Immature natural killer cell (primary cell): ENCODE measurements at places on chromosomes 4 and X.

DNA sequence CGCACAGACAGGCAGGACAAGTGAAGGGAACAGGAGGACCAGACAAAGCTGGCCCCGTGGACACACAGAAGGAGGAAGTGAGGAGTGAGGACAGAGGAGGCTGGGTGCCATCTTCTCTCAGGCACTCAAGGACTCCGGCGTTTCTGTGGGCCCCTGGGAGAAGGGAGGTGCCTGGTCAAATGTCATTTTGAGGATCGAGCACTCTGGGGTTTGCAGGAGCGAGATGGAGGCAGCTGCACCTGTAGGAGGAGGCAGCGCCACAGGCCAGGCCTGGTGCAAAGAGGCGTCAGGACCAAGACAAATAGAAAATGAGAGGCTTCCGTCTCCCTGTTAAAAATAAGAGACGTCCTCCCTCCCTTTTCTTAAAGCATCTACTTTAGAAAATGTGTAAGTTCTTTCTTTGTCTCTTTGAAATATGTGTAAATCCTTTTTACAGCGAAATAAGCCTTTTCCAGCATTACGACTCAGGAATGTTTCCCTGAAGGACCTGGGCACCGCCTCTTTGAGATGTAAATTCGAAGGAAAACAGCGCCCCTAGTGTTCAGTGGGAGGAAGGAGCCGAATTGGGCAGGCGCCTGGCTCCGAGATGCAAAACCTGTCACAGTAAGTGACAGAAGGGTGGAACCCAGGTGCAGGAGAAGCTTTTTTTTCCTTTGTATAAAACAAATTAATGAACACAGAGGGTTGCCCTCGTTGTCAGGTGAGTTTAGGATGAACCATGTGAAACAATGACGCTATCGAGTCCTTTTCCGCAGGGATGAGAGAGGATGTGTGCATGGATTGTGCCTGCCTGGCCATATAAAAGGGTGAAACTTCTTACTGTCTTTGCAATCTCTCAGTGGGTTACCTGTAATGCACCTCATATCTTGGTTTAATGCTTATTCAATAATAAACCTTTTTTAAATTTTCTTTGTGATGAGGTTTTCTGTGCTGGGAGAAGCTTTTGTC, 1.4 kb upstream of the C4orf50 start:
- no peak for DNase-seq

- no peak for DNase-seq
These were observed 13.7 kb upstream of the SMIM20 start for GRCh38 chr4:25900310-25900709.

DNA sequence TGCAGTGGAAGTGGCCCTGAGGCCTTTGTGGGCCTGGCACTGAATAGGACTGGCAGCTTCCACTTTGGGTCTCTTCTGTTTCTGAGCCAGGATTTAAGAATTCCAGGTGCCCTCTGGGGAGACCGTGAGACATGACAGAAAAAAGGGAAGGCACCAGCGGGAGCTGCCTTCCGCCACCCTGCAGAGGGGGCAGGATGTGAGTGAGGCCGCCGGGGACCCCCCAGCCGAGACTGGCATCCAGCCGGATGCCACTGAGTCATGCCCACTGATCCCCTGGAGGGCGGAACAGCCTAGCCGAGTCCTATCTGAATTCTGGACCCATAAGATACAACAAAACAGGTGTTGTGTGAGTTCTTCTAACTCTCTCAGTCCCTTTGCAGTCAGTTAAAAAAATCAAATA, 41.3 kb downstream of the C4orf50 start:
- DNase-seq = no peak

DNA sequence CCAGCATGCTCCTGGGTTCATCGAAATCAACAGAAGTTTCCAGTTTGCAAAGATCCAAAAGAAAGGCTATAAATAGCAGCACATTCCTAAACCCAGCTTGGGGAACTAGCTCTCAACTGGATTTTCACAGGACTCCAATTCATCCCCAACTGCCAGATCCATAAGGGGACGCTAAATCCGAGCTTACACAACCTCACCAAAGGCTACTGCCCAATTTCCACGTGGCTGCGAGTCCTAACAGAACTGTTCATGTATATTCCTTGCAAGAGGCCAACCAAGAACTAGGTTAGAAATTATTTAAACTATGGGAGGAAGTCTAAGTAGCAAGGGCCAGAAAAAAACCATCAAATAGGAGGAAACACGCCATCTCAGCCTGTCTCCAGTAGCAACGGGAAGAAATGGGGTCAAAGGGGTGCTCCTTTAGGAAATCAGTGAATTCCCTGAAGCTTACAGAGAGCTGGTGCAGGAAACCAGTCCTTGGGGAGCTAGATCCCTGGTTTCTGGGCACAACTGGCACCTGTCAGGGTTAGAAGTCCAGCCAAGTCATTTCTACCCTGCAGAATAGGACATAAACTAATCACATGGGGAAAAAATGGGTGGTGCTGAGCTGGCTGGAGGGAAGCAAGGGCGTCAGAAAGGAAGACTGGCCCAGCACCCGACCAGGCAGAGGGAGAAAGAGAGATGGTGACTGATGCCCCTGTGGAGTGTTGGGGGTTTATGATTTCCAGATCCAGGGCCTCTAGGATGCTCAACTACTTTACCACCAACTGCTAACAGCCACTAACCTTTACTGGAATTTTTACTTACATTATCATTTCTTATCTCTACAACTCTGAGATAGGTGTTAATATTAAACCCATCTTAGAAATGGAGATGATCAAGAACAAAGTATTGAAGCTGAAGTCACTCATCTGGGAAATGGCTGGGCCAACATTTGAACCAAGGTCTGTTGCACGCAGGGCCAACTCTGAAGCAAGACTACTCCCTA, 20.5 kb downstream of the RELL1 start:
- DNase-seq = no peak

DNA sequence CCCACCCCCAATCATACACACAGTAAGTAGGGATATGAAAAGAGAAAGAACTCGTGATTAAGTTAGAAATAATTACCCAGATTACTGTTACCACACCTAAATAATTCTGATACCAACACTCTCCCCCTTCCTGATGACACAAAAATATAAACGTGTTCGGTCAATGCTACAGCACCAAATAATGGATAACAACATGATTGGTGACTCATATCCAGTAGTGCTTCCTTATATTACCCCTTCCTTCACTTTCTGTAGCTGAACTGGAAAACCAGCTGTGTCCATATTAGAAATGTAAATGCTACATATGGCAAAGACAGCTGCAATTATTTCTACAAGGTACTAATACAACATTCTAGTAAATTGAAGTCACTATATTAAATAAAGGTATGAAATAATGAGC, 20.8 kb downstream of the EIF4E start:
- DNase-seq = no peak

GRCh38 chr4:3838437-3839380, 72.5 kb downstream of the ADRA2C start:
- DNase-seq = no peak

- DNase-seq = no peak
These were observed 127.3 kb upstream of the FAT4 start for GRCh38 chr4:125187226-125188176.

DNA sequence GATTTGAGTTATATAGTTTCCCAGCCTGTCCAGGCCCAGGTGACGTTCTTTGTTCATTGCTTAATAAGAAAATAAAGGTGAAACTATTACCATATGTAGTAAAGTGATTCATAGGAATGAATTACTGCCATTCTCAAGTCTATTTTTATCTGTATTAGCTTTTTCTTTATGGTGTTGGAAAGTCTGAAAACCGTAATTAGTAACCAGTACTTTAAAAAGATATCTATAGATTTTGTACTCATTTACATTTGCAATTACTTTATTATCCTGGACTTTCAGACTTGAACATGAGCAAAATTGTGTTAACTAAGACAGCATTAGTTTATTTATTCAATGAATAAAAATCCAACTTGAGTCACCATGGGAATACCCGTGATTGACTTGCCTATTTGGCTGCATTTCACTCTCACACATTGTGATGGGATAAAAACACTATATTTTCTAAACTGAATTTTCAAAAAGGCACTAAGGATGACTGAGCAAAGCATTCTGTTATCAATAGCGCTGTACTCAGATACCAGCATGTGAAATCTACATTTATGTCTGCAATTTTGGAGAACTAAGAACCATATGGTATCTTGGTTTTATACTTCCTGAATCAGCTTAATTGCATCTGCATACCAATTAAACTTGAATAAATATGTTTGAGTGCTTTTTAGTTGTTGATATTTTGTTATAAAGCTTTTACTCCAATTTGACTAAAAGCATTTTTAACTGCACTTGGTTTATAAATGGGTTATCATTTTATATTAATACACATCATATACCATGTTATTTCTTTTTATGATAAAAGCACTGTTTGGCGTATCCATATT, 154.6 kb downstream of the CCSER1 start:
- DNase-seq = no peak

GRCh38 chrX:46627062-46627461, 53.5 kb downstream of the CHST7 start:
- DNase-seq = no peak

DNA sequence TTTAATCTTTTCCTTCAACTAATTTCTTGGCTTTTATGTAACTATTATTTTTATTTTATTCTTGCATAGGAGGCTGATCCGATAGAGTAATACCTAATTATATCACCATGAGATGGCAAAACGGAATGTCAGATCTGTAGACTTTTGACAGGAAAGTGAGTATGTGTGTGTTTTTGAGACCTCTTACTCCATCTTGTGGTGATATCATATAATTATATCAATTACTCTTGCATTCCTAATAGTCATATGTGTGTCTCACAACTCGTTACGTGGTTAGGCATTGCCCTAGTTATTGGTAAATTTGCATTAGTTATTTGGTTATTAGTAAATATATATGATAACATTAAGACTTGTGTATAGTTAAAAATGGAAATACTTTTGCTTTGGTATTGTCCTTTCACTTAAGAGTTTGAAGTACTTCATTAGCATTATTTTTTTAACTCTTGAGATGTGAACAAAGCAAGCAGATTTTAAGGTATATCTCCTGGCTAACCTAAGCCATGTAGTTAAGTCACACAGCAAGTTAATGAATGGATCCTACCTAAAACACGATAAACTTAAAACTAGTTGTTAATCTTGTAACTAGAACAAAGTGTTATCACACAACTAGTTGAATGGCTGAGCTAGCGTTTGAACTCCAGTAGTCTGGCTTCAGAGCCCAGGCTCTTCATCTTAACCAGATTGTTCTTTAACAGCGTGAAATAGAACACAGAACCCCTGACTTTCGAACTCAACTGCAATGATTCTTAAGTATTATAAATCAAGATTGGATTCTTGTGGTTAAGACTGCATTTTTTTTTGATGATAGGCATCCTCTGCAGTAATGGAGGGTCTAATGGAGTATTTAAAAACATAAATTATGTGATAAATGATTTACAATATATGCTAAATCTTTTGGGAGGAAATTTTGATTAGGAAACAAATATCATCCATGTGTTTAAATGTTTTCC, 67.1 kb downstream of the PGRMC2 start:
- DNase-seq = no peak

DNA sequence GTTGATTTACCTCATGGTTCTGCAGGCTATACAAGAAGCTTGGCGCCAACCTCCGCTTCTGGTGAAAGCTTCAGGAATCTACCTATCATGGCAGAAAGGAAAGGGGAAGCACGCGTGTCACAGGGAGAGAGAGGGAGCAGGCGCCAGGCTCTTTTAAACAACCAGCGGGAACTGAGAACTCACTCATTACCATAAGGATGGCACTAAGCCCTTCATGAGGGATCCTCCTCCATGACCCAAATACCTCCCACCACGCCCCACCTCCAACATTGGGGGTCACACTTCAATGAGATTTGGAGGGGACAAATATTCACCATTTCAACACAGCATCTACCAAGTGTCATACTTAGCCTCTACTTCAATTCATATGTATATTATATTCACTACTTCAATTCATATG, 18.8 kb upstream of the TBC1D8B start:
- no peak for DNase-seq

DNA sequence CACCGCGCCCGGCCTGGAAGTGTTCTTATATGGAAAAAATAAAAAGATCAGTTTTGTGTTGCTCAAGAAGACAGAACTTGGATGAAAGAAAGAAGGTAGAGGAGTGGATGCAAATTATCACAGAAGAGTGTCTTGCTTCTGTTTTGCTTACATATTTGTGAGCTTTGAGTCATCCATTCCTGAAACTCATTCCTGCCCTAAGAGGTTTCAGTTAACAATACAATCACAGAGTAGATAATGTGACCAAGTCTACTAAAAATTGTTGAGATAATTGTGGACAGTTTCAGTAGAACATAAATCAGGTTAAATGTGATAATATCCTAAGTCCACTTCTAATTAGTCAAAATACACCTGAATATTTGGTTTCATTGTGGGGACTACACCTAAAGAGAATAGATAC, 26.4 kb upstream of the LRCH2 start:
- no peak for DNase-seq

- peak; percentile 85 for DNase-seq
These were observed 502 bp downstream of the HNRNPDL start for GRCh38 chr4:82429728-82430192.

- DNase-seq = no peak
These were observed 35.5 kb upstream of the SORBS2 start for GRCh38 chr4:185847352-185848097.

GRCh38 chr4:153137159-153137558, 67.1 kb upstream of the TRIM2 start:
- DNase-seq = no peak

DNA sequence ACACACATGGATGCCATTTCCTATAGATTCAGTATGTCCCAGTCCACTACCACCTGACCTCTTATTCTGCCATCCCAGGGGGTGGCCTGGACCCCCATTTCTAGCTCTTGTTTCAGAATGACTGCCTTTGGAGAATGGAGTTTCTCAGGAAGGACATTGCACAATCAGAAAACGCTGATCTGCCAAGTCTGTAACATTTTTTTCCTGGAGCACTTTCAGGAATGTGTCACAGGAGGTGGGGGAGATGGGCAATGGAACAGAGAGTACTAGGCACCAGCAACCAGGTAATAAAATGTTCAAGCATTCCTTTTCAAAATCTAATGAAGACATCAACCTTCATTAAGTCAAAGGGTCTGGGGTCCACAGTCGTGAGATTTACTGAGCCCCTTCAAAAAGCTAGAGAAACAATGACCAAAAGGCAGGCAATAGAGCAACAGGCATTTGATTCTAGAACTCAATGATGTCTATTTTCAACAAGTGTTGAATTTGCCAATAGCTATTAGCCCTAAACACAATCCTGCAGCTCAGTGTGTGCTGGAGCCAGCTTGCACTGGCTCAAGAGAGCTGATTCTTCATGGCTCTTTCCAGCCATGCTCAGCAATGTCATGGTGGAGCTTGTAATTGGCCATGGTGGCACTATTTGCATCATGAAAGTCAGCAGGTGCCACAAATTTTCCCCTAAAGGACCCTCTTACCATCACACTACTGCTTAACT, 87.1 kb downstream of the KDR start:
- no peak for DNase-seq

GRCh38 chr4:26807330-26807729, 53.3 kb upstream of the STIM2 start:
- no peak for DNase-seq

DNA sequence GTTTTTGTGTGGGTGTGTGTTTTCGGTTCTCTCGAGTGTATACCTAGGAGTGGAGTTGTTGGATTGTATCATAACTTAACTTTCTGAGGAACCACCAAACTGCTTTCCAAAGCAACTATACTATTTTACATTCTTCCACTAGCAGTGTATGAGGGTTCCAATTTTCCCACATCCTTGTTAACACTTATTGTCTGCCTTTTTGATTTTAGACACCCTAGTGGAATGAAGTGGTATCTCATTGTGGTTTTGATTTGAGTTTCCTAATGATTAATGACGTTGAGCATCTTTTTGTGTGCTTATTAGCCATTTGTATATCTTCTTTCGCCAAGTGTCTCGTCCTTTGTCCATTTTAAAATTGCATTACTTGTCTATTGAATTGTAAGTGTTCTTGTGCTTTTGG, 118.6 kb downstream of the REPS2 start:
- no peak for DNase-seq

GRCh38 chr4:41140410-41140809, 73.9 kb downstream of the APBB2 start:
- no peak for DNase-seq
